Endothelial cell of umbilical vein (primary cell): ENCODE measurements at places on chromosomes 1 and 21. TPM values are rescaled to one million over a fixed set of nuclear protein-coding genes. Genes with fewer than 3 reads are reported as not detected.

LCE6A gene
- not detected in 2 replicates for polyA plus RNA-seq

MPZL1 gene
- 40.0 and 41.7 TPM in 2 replicates for polyA plus RNA-seq

LIX1L gene
- polyA plus RNA-seq: 48.4 and 56.4 TPM in 2 replicates

SLC35F3 gene
- polyA plus RNA-seq: not detected in 2 replicates

FABP3 gene
- polyA plus RNA-seq: 1.8 and 2.6 TPM in 2 replicates

- no peak for DNase-seq
Measured at GRCh38 chr1:167746988-167747655, 25.3 kb downstream of the MPZL1 start.

GRCh38 chr1:24914226-24915069 is 15.6 kb downstream of the RUNX3 start:
- no peak for DNase-seq

- no peak for DNase-seq
Measured at GRCh38 chr1:87265786-87266185, 62.9 kb upstream of the LMO4 start.

- peak; percentile 75 for DNase-seq
Measured at GRCh38 chr1:109776911-109777310, 13.2 kb upstream of the EPS8L3 start.

- peak; percentile 29 for DNase-seq
Measured at GRCh38 chr1:233114860-233115259, 164.4 kb downstream of the NTPCR start.

DNA sequence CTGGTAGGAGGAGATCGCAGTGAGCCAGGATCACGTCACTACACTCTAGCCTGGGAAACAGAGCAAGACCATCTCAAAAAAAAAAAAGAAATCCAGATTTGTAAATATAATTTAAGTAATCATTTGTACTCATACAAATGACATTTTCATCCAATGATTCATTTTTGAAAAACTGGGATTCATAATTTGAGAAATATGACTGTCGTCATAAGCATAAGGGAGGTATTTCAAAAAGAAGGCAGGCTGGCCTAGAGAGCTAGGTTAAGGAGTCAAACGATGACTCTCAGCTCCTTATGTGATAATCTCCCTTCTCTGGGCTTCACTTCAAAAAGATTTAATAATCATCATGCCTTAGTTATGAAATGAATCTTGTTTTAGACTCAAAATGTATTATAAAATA is 2.3 kb downstream of the GART start:
- no peak for DNase-seq

- DNase-seq: no peak
Measured at GRCh38 chr21:15659753-15660422, 69.9 kb upstream of the USP25 start.

GRCh38 chr1:208628022-208628914 is 384.1 kb upstream of the PLXNA2 start:
- DNase-seq: no peak

DNA sequence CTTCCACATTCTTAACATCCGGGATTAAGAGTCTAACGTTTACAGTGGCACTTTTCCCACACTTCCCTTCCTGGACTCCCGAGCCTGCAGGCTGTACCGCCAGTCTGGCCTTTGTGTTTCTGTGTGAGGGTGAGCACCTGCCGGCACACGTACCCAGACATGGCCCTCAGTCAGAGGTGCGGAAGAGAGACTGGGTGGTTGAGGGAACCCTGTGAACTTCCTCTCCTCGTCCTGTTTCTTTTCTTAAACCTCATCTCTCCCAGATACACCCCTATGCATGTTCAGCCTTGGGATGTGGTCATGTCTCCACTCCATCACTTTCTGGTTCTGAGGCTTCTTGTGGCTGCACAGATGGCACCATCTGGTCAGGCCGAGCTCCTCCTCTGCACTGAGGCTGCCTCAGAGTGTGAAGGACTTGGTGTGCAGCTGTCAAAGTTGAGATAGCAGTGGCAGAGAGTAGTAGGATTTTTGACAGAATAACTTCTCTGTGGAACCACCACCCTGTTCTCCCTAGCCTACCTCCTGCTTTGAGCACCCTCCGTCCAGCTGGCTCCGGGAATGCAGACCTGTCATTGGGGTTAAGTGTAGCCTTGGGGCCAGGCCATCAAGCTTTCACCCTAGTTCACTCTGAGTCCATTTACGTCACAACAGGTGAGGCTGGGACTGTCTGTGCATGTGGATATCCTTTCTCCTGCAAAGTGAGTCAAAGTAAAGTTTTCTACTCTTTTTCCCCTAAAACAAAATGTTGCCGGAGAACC is 31.4 kb downstream of the VASH2 start:
- DNase-seq: no peak

GRCh38 chr1:156677616-156678596 is 699 bp upstream of the NES start:
- peak; percentile 83 for DNase-seq

DNA sequence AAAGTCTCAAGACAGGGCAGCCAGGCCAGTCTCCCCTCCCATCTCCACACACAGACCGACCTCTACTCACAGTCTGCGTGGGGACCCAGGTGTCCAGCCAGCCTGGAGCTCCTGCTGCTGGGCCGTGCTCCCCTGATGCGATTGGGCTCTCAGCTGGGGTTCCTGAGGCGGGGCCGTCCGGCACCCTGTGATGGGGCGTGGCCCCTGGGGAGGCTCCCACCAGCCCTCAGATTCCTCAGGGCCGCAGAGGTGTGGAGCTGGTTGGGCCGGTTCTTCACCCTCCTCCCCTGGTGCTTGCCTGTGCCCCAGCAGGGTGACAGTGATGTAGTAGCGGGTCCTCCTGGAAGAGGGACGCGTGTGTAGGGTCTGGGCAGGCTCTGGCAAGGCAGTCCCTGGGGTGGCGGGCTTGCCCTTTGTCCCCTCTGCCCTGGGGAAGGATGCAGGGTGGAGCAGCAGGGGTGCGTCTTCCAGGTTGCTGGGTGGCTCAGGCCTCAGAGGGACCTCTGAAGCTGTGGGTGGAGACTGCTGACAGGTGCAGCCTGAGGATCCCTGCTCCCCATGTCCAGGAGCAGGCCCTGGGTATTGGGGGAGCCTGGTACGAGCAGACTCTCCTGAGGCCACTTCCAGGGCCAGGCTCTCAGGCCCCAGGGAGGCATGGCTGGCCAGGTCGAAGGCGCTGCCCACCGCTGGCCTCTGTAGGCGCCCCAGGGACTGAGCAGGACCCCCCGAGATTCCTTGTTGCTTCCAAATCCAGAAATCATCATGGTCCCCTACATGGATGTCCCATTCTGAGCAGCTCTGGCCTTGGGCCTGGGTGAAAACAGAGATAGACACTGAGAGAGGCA is at the start of gene CRYBG2:
Gene CRYBG2, minus strand, starts transcription at position 155 of the 845 bp plus-strand sequence. CDS start 7,473 bp downstream, outside the sequence.
- no peak for DNase-seq

DNA sequence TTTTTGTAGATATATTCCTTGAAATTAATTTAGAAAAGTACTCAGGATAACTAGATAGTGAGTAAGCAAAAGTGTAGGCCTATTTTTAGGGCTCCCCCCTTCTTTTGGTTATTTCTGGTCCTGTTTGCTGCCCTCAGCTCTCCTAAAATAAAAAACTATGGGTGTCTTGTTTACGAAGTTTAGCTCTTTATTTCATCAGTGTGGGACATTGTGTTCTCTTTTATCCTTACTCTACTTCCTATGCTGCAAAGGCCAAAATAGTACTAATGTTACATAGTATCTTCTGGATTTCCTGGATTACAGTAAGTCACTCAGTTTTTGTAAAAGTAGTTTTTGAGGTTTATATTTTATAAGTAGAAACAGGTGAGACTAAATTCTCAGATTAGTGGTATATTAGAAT is 15.4 kb downstream of the CEP350 start:
- DNase-seq: no peak

DNA sequence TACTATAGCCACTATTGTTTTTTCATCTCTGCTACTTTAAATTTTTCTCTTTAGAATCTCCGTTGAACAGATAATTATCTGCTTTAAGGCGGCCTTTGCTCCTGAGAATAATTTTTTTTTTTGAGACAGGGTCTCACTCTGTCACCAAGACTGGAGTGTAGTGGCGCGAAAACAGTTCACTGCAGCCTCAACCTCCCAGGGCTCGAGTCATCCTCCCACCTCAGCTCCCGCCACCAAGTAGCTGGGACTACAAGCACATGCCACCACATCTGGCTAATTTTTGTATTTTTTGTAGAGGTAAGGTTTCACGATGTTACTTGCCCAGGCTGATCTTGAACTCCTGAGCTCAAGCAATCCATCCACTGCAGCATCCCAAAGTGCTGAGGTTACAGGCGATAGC is 28.6 kb downstream of the TRIT1 start:
- no peak for DNase-seq

- DNase-seq: no peak
Measured at GRCh38 chr1:107541412-107541811, 400.6 kb downstream of the NTNG1 start.

DNA sequence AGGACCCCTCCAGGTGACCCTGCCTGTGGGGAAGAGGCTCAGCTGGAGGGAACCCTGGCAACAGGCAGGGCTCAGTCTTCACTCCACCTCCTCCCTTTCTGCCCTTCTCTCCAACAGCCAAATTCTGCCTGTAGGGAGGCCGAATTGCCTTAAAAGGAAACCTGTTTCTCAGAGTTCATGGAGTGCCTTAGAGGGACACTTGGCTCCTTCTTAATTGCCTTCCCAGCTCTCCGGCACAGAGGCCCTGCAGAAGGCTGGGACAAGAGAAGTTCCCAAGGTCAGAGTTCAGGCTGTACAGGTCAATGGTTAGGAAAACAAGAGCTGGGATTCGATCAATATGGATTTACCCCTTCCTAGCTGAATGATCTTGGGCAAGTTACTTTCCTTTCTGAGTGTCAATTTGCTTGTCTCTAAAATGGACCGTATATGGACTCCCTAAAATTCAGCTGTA is 6.2 kb downstream of the CSRP1 start:
- DNase-seq: no peak

DNA sequence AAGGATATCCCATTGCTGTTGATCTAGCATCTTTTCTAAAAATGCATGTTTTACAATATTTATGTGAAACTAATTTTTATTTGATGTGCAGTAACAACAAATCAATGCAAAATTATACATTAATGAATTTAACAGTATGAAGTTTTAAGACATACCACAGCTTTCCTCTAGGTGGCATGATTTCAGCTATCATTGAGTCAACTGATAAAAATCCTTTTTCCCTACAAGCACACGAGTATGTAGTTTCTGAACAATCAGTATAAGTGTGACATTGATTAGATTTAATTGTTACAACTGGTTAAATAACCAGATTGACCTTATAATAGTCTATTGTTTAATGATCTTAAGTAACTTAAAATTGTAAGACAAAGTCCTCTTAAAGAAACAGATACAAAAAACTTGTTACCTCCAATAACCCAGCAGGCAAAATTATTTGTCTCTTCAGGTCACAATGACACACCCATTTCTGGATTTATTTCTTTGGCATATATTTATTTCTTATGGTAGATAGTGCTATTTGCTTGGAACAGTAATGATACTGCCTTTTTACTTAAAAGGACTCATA is 5.8 kb upstream of the TGFB2 start:
- DNase-seq: peak; percentile 74

GRCh38 chr1:190159146-190159545 is 318.5 kb downstream of the BRINP3 start:
- no peak for DNase-seq

- no peak for DNase-seq
Measured at GRCh38 chr1:44330935-44331334, 24.1 kb downstream of the ERI3 start.

GRCh38 chr1:196209983-196210382 is 398.3 kb downstream of the KCNT2 start:
- DNase-seq: no peak

DNA sequence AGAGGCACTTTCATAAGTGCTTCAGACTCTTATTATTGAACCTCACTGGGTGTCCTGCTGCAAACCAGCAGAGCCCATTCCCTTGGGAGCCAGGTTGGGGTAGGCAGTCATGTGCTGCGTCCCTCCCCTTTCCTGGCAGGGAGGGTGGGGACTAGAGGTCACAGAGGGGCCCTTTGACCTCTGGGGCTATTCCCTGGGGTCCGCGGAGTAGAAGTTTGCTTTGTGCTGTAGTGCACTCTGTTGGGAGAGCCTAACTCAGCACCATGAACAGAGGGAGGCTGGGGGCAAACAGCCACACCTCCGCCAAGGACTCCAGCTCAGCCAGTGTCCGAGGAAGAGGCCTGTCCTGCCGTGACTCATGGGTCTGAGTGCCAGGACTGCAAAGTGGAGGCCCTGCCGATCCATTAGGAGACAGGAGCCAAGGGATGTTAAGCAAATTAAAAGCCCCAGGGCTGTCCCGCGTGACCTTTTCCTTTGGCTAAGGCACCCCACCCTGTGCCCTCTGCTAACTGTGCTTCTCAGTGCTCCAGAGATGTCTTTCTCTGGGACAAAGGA is 3.0 kb upstream of the IGSF21 start:
- DNase-seq: no peak

- no peak for DNase-seq
Measured at GRCh38 chr1:89682611-89683010, 49.7 kb downstream of the LRRC8C start.

- no peak for DNase-seq
Measured at GRCh38 chr1:150778409-150778808, 12.8 kb upstream of the CTSS start.
